ENCODE measurements at places on chromosomes 7 and 10.

DNA sequence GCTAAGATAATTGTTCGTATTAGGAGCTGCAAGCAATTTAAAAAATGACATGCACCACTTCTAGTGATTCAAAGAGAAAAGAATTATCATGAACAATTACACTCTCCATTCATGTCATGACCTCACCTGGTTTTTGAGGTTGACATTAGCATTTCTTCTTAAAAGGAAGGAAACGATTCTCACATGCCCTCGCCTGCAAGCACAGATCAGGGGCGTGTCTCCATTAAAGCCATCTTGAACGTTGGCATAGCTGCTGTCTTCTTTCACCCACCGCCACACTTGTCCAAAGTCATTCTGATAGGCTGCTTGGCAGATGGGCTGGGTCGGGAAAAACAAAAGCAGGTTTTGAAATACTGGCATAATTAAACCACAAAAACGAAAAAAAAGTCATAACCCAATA, 19.9 kb downstream of the ANKRD22 start:
- DNase-seq, result no peak

DNA sequence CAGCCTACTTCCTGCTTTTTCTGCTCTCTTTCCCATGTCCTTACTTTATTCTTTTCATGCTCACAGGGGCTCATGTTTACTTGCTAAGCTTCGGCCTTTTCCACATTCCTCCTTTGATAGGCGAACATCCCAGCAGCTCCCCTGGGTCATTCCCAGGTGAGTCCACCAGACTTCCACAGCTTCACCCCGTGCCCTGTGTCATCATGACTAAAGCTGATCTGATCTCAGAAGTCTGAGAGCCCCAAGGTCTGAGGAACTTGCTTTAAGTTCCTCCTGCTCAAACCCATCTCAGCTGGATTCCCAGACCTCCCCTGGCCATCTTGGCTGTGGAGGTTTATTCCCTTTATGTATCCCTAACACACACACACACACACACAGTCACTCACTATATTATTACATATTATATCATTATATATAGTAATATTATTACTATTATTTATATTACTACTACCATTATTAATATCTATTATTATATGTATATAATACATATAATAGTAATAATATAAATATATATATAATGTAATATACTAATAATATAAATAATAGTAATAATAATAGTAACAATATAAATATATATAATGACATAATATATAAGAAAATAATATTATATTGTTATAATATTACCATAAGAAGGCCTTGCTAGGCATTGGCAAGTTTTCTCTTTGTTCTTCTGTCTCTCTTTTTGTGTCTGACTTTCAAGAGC, 295.9 kb downstream of the PTEN start:
- no peak for DNase-seq

DNA sequence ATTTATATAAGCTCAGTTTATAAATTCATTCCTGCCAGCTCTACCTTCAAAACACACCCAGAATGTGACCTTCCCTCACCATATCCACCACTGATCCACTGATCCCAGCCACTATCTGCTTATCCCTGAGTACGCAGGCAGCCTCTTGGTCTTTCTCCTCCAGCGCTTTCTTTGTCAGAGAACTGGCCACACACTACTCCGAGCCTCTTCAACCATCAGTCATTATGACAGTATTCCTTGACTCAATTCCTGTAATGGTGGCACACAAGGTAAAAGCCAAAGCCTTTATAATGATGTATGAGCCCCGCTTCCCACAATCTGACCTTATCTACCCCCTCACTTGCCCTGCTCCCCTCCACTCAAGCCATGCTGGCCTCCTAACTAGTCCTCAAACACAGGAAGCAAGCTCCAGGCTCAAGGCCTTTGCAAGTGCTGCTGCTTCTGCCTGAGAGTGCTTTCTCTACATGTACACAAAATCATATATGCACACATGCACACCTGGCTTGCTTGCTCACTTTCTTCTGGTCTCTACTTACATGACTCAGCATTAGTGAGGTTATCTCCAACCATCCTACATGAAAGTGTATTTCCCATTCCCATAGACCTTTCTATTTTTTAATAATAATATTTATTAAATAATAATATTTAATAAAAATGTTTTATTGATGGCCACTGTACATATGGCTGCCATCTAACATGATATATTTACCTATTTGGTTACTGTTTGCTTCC, 150.4 kb upstream of the FEZF1 start:
- no peak for DNase-seq

- no peak for DNase-seq
These were observed 18.6 kb upstream of the IFIT2 start for GRCh38 chr10:89283025-89283935.

GRCh38 chr7:112665709-112666108, 124.5 kb downstream of the TMEM168 start:
- DNase-seq, result no peak

DNA sequence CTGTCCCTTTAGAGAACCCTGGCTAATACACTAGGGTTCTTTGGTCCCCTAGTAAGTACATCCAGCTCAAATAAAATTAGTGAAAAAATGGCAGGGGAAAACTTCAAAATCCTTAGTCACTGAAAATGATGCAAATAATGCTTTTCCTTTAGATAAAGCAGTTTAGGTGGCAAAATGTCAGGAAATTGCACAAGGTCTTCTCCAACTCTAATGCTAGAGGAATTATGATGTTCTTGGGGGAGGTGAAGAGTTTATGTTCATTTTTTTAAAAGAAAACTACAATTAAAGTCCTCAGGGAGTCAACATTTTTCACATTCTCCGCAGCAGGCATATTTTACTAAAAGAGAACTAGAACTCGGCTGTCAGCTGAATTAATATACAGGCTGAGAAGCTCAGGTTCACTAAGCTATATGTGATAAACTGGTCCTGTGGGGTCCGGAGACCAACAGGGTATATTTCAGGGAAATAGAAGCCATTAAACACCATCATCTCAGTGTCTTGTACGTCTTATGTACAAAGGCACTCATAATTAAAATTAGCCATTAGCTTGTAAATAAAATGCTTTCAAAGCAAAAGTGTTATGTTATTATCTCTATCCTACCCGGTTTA, 1164.7 kb upstream of the AUTS2 start:
- no peak for DNase-seq

- DNase-seq, result no peak
These were observed 137.6 kb downstream of the GPAM start for GRCh38 chr10:112045938-112046337.

DNA sequence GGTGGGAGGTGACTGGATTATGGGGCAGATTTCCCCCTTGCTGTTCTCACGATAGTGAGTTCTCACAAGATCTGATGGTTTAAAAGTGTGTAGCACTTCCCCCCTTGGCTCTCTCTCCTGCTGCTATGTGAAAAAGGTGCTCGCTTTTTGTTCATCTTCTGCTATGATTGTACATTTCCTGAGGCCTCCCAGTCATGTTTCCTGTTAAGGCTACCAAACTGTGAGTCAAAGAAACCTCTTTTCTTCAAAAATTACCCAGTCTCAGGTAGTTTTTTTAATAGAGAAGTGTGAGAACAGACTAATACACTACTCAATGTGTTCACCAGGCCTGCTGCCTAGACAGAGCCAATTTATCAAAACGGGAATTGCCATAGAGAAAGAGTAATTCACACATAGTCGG, 49.7 kb downstream of the SDHAF3 start:
- DNase-seq, result no peak

- no peak for DNase-seq
These were observed 16.5 kb downstream of the MYPN start for GRCh38 chr10:68125772-68126171.

GRCh38 chr7:142832417-142832816, 22.5 kb upstream of the EPHB6 start:
- no peak for DNase-seq

- DNase-seq, result no peak
These were observed 26.0 kb upstream of the TMEM140 start for GRCh38 chr7:135121868-135122267.

DNA sequence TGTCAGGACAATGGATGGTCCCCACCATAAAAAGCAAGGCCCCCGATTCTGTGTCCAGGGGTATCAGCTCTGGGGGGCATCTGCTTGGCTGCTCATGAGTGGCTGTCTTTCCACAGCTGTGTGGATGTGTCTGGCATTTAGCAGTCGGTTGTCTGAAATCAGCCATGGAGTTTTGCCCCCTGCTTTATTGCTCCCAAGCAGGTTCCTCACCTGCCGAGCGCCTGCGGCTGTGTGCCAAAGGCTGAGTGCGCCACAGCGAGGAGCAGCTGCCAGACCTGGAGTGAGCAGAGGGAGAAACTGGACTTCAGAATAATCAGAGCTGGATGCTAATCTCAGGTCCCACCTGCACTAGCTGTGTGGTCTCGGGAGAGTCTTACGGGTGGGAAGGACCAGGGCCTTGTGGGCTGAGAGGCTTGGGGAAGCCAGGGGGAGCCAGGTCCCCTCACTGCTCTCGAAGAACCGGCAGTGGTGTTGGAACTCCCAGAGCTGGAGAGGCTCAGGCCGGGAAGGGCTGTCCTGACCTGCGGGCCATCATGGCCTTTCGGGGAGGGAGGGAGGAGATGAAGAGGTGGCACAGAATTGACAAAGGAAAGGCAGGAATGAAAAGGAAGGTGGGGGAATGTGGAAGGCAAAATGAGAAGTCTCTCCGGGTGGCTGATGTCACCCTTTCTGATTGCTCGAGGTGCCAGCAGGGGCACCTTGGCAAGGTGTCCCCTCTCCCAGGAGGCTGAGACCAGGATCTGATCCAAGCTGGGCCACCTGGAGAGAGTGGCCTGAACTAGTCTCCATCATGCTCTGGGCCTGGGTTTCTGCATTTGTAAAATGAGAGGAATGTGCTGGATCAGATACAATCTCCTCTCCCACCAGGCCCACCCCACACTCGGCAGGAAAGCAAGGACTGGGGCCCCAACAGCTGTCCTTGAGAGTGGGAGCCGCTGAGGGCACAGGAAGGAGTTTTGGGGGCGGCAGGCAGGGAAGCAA, 30.2 kb upstream of the LEP start:
- DNase-seq, result no peak

DNA sequence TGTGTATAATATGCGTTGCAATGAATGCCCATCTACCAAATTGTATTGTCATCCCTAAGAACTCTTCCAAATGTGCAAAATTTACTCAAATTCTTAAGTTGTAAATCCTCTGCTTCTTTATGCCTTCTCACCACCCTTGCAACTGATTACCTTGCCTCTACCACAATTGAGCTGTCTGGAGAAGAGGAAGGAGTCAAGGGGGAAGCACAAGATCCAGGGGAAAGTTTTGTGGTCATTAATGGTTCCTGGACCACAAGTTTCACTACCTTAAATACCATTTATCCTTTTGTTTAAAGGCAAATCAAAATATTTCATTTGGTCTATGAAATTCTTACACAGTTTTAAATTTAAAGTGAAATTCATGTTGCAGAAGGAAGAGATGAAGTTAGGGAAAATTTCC, 16.7 kb downstream of the CRPPA start:
- no peak for DNase-seq

DNA sequence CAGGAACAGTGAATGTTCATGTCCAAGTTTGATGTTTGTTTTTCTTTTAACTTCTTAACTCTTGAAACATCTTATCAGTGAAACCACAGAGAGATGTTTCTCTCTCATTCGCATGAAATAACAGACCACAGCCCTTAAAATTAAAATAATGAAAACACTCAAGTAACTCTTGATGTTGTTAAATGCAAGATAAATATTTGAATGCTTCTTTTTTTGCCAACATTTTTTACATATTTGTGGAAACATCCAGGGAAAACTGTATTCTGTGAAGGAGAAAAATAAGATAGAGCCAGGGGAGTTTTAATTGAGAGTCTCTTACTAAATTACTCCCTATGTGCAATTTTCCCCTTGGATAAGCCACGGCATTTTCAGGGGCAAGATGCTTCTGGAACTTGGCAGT, 361.8 kb upstream of the MGMT start:
- no peak for DNase-seq

DNA sequence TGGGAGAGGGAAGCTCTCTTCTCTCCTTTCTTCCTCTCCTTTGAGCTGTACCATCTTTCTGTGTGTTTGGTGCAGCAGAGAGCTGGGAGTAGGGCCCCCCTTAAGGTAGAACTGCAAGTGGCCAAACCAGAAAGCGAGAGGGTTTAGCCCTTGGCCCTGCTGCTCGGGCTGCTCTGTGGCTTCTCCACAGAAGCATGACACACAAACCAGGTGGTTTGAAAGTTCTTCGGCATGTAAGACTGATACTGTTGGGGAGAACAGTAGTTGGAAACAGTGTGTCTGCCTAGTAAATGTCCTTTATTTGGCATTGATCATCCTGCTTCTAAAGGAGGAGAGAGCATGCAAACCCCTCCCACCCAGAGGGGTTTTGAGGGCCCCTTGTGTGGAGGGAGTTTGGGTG, 277.8 kb downstream of the CELF2 start:
- DNase-seq, result no peak

DNA sequence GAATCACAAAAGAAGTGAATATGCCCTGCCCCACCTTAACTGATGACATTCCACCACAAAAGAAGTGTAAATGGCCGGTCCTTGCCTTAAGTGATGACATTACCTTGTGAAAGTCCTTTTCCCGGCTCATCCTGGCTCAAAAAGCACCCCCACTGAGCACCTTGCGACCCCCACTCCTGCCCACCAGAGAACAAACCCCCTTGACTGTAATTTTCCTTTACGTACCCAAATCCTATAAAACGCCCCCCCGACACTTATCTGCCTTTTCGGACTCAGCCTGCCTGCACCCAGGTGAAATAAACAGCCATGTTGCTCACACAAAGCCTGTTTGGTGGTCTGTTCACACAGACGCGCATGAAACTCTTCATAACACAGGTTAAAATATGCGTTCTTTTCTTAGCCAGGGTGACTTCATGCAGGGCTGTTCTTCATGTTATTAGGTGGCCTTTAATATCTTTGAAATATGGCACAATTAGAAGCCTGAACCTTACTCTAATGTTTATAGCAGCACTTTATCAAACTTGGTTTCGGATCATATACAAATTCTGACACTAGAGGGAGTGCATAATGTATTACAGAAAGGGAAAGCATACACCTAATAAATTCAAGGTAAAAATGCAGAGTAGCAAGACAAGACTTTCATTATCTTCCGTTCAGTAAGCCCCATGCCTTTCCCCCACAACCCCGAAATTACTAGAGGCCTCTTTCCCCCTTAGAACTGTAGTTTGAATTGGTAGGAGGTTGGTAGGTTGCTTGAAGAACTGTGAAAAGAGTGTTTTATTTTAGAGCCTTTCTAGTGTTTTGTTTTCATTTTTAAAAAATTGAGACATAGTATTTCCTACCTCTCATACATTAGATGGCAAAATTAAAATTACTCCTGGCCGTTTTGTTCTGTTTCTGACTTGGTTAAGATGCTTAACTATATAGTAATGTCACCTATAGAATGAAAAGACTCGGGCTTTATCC, 117.9 kb downstream of the NPY start:
- DNase-seq, result no peak

GRCh38 chr10:2858452-2858851, 208.9 kb upstream of the PFKP start:
- DNase-seq, result no peak

DNA sequence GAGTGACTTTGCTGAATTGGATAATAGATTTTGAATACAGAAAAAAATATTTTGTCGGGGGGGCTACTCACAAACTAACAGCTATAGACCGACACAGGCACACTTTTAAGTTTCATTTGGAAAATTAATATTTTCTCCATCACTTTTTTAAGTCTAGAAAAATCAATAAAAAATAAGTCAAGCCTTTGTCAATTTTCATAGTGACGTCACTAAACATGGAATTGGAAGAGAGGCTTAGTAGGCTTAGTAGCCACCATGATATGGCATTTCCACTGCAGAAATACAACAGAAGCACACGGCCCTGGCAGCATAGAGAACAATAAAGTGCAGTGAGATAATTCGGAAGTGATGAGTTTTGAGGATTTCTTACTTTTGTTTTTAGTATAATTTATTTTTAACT, 357.2 kb downstream of the RPS24 start:
- no peak for DNase-seq

GRCh38 chr7:132162556-132163144, 413.6 kb downstream of the PLXNA4 start:
- DNase-seq, result no peak
